H1 (cell line): ENCODE measurements at places on chromosomes 7 and 10.
A peak's percentile ranks its signal among the peaks of the same experiment; 100 is the strongest.

- H3K4me3 ChIP-seq: peak within 1 kb of the TSS; percentile 62
- peaks cover 80% of the 10 kb centered on the region for H3K27me3 ChIP-seq
- H3K36me3 ChIP-seq: no peaks in the 10 kb centered on the region
Measured at GRCh38 chr10:75401569-75402485, at the start of gene ZNF503. Gene ZNF503 (minus strand): TSS chr10:75401764. CDS start chr10:75401419, 345 bp downstream.

GRCh38 chr7:7242899-7243298, 60.6 kb downstream of the C1GALT1 start:
- no peak overlapping the region for H3K27ac ChIP-seq
- H3K36me3 ChIP-seq: peaks cover 15% of the 10 kb centered on the region
- no peak for DNase-seq
- H3K4me1 ChIP-seq: no peaks in the 10 kb centered on the region

DNA sequence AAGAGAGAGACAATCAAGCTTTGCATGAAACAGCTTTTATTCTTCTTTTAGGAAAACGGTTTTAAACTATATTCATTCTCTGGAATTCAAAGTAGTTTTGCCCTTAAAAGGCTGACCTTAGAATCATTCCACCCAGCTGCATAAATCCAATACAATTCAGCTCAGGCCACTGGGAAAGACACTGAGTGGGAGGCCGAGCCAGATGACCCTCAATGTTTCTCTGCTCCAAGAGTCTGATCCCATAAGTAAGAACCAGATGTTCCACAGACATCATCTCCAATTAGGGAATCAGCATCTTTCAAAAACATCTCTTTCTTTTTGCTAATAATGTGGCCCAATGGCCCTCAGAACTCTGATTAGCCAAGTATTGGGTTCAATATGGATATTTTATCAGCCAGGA, 26.1 kb downstream of the CREB3L2 start:
- no peaks in the 10 kb centered on the region for H3K27me3 ChIP-seq
- no peak for DNase-seq

GRCh38 chr10:132420469-132420980, 23.5 kb downstream of the PWWP2B start:
- no peak overlapping the region for H3K4me3 ChIP-seq
- no peak for DNase-seq
- no peaks in the 10 kb centered on the region for H3K27me3 ChIP-seq
- no peaks in the 10 kb centered on the region for H3K36me3 ChIP-seq
- peaks cover 13% of the 10 kb centered on the region for H3K4me1 ChIP-seq
- H3K27ac ChIP-seq: no peak overlapping the region

GRCh38 chr10:131195558-131196159, 115.9 kb downstream of the TCERG1L start:
- H3K27me3 ChIP-seq: no peaks in the 10 kb centered on the region
- no peak overlapping the region for H3K4me3 ChIP-seq
- no peak overlapping the region for H3K27ac ChIP-seq
- DNase-seq: peak; percentile 23
- H3K36me3 ChIP-seq: no peaks in the 10 kb centered on the region
- H3K4me1 ChIP-seq: no peaks in the 10 kb centered on the region; the same call in 1 of the 2 replicates

GRCh38 chr10:88915781-88916180, 35.7 kb downstream of the STAMBPL1 start:
- DNase-seq: no peak
- H3K27me3 ChIP-seq: no peaks in the 10 kb centered on the region
- no peak overlapping the region for H3K27ac ChIP-seq
- no peak overlapping the region for H3K4me3 ChIP-seq

- no peaks in the 10 kb centered on the region; the same call in 1 of the 2 replicates for H3K36me3 ChIP-seq
- H3K4me3 ChIP-seq: no peak overlapping the region
- H3K4me1 ChIP-seq: no peaks in the 10 kb centered on the region
- H3K27ac ChIP-seq: no peak overlapping the region
Measured at GRCh38 chr10:121813857-121814256, 114.0 kb downstream of the ATE1 start.

- DNase-seq: no peak
- no peaks in the 10 kb centered on the region for H3K36me3 ChIP-seq
- H3K4me3 ChIP-seq: no peak overlapping the region
- no peak overlapping the region for H3K27ac ChIP-seq
Measured at GRCh38 chr7:123112833-123113232, 86.9 kb downstream of the SLC13A1 start.

- no peaks in the 10 kb centered on the region for H3K4me1 ChIP-seq
- no peaks in the 10 kb centered on the region for H3K27me3 ChIP-seq
- H3K27ac ChIP-seq: no peak overlapping the region
- H3K36me3 ChIP-seq: no peaks in the 10 kb centered on the region
- no peak overlapping the region for H3K4me3 ChIP-seq
Measured at GRCh38 chr10:113381981-113382509, 170.8 kb upstream of the HABP2 start.

- H3K4me3 ChIP-seq: no peak overlapping the region
- no peak for DNase-seq
- H3K4me1 ChIP-seq: peaks cover 12% of the 10 kb centered on the region
Measured at GRCh38 chr10:60662917-60663614, 115.2 kb upstream of the CDK1 start.

DNA sequence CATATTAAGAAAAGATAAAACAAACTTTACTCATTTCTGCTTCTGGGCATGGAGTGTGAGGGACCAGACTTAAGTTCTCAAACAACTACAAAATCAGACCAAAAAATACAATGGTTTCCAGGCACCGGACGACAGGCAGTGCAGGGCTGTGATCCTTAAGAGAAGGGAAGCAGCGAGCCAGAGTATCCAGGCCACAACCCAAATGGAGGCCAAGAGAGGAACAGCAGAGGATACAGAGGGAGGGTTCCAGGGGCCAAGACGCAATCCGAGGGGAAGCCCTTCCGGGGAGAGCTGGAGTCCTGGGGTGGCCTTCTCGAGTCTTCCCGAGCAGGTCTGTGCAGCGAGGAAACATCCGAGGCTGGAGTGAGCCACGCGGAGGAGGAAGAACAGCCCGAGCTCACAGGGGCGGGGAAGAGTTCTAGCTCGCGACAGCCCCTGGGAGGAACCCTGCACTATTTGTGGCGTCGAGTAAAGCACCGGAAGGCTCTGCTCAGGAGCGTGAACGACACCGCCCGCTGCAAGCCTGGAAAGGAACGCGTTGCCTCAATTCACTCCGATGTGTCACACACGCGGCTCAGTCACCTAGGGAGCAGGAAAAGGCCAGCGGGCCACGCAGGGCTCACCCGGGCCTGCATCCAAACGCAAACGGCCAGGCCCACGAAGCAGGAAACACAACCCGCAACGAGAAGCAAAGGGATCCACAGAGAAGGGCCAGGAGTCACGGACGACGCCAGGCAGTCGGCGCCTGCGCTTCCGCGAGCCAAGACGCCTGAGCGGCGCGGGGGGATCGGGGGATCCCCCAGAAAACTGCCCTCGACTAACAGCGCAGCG, 933 bp upstream of the RNF32 start:
- no peak for DNase-seq
- H3K27ac ChIP-seq: no peak overlapping the region
- peaks cover 9% of the 10 kb centered on the region for H3K27me3 ChIP-seq
- H3K4me1 ChIP-seq: peaks cover 8% of the 10 kb centered on the region; the same call in 1 of the 2 replicates
- peak overlapping the region; percentile 36 for H3K4me3 ChIP-seq
- H3K36me3 ChIP-seq: no peaks in the 10 kb centered on the region

GRCh38 chr7:141619745-141620144, 68.5 kb downstream of the AGK start:
- H3K4me3 ChIP-seq: no peak overlapping the region
- H3K4me1 ChIP-seq: no peaks in the 10 kb centered on the region

- H3K4me1 ChIP-seq: peaks cover 3% of the 10 kb centered on the region
- H3K27ac ChIP-seq: no peak overlapping the region
- no peak for DNase-seq
- no peak overlapping the region for H3K4me3 ChIP-seq
- H3K27me3 ChIP-seq: no peaks in the 10 kb centered on the region
- H3K36me3 ChIP-seq: no peaks in the 10 kb centered on the region
Measured at GRCh38 chr10:68095153-68095552, 14.1 kb upstream of the MYPN start.

DNA sequence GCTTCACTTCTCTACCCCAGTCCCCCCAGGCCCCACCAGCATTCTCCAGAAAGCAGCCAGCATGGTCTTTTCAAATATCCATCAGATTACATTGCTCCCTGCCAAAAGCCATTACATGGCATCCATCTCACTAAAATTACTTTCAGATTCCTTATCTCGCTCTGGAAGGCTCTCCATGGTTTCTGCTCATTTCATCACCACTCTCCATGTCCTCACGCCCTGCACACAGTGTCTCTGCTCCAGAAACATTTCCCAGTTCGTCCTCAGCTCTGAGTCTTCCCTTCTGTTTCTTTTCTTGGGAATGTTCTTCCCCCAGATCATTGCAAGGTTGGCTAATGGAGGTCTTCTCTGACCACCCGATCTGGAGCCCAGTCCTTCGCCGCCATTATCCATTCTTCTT, 499.1 kb downstream of the KCNMA1 start:
- no peaks in the 10 kb centered on the region for H3K4me1 ChIP-seq
- no peaks in the 10 kb centered on the region for H3K36me3 ChIP-seq
- no peak overlapping the region for H3K27ac ChIP-seq
- no peaks in the 10 kb centered on the region for H3K27me3 ChIP-seq

DNA sequence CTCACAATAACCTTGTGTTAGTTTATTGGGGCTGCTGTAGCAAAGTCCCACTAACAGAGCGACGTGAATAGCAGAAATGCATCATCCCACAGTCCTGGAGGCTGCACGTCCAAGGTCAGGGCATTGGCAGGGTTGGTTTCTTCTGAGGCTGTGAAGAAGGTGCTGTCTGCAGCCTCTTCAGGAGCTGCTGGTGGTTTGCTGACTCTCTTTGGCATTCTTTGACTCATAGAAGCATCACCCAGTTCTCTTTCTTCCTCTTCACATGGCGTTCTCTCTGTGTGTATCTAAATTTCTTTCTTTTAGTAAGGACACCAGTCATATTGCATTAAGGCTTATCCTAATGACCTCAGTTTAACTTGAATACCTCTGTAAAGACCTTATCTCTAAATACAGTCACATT, 428.4 kb upstream of the KLF6 start:
- H3K4me3 ChIP-seq: no peak overlapping the region
- H3K27ac ChIP-seq: no peak overlapping the region
- H3K36me3 ChIP-seq: no peaks in the 10 kb centered on the region

- H3K36me3 ChIP-seq: no peaks in the 10 kb centered on the region
- H3K4me1 ChIP-seq: no peaks in the 10 kb centered on the region
- no peak overlapping the region for H3K27ac ChIP-seq
Measured at GRCh38 chr10:91590904-91591796, 41.7 kb downstream of the PPP1R3C start.

- DNase-seq: no peak
- no peaks in the 10 kb centered on the region for H3K27me3 ChIP-seq
- H3K4me3 ChIP-seq: no peak overlapping the region
- H3K27ac ChIP-seq: no peak overlapping the region
- no peaks in the 10 kb centered on the region for H3K36me3 ChIP-seq
Measured at GRCh38 chr7:139893461-139893860, 64.4 kb downstream of the TBXAS1 start.

- no peak for DNase-seq
- H3K27me3 ChIP-seq: no peaks in the 10 kb centered on the region
- H3K27ac ChIP-seq: no peak overlapping the region
- no peaks in the 10 kb centered on the region for H3K36me3 ChIP-seq
- no peaks in the 10 kb centered on the region for H3K4me1 ChIP-seq
Measured at GRCh38 chr7:25384788-25385505, 156.7 kb upstream of the NPVF start.

DNA sequence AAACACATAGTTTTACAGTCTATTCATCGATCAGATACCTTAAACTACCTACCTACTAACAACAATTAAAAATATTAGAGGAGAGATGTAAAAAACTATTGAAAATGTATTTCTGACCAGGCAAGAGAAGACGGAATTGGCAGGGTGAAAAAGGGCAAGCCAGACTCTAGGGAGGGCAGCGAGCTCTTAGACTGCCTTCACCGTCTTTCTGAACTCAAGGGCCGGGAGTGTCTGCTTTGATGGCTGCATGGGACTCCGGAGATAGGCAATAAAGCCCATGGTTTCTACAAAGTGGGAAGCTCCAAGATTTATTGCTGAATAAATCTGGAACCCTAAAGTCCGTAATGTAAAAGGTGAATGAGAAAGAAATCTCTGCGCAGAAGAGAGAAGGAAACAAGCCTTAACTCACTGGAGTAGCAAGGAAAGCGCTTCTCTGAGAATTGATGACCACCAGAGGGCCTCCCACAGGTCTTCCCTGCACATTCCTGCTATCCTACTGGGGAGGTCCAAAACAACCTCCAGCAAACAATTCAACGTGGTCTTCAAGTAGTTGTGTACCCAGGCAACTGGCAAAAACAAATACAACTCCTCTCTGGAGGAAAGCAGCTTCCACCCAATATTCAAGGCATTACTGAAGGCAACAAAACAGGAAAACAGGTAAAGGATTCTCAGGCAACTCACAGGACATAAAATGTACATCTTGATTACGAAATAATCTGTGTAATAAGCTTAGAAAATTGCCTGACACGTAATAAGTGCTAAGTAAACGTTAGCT, 181.3 kb downstream of the SDK1 start:
- peak; percentile 56 for DNase-seq
- no peaks in the 10 kb centered on the region for H3K27me3 ChIP-seq
- H3K27ac ChIP-seq: no peak overlapping the region; the same call in 1 of the 2 replicates
- no peaks in the 10 kb centered on the region for H3K36me3 ChIP-seq
- no peak overlapping the region for H3K4me3 ChIP-seq
